Activated gamma-delta T cell treated with anti-CD3 and anti-CD28 coated beads, Interleukin-2, amount 50 U/mL, for 16 hours (primary cell): ENCODE measurements at places on chromosomes 12 and 14.
A peak's percentile ranks its signal among the peaks of the same experiment; 100 is the strongest.

DNA sequence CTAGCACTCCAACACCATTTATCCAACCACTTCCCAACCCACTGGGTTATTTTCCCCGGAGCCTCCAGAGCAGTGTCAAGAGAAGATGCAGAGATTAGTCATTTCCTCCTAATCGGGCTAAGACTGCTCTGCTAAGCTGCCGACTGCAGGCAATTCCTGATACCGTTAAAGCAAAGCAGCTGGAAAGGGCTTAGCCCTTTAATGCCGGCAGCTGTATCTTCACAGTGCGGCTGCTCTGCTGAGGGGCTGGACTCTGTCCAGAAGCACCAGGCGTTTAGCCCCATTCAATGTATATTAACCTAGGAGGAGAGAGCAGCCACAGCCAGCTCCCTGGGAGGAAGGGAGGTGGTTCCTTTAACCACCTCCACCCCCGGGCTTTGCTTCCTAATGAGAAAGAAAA is 11.1 kb downstream of the AQP6 start:
- no peak for DNase-seq

- DNase-seq: no peak
These were observed 121.9 kb downstream of the RFLNA start for GRCh38 chr12:124416516-124417395.

DNA sequence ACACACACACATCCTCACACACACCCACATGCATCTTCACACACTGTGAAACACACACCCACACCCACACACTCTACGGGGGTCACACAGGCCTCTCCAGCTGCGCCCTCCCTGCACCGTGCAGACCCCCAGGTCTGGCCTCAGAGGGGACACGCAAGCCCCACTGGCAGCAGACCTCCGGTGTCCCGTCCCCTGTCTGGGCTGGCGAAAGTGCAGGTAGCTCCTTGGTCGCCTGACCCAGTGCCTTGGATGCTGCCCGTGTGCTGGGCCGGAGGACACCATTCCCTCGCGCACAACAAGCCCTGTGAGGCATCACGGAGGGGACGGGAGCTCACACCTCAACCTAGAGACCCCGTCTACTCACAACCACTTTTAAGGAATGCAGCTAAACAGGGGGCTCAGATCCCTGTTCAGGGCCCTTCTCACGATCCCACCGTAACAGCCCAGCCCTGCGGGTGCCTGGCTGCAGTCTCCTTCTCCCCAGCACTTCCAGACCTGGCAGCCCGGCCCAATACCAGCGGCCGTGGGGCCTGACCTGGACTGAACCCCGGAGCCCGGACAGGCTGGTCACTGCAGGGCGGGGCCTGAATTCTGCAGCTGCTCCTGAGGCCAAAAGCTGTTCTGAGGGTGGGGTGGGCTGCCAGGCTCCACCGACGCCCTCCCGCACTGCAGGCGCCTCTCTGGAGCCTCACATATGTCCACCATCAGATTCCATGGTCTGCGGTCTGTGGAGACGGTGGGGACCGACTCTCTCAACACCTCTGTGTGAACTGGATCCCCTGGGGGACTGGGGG is 42.1 kb upstream of the FZD10 start:
- DNase-seq: no peak

DNA sequence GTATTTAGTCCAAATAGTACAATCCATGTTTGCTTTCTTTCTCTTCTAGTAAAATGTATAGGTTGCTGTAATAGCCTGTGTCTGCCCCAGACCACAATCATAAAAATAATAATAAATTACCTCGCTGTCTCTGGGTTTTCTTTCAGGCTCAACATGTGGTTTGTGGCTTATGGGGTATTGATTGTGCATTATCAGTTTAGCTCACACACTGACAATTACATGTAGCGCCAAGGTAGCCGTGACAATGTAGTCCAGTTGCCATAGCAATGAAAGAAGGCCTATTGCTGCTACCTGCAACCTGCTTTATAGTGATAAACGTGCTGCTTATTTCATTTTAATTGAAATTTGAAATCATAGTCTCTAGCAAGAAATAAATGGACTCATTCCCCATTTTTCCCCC is 1009.8 kb downstream of the NRXN3 start:
- no peak for DNase-seq

DNA sequence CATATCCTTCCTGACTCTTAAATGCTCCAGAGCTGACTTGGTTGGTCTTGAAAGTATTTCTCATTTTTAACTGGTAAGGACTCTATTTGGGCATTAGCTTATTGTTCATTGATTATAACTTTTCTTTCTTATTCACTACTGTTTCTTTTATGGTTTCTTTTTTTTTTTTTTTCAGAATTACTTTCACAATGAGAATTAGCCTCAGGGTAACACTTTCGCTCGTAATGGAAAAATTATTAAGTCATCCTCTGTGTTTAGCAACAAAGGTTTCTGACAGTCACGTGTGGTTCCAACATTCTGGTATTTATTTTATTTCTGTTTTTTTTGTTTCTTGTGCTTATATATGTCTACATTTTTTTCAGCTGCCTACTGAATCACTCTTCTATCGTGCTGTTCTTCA is 80.0 kb downstream of the METTL25 start:
- no peak for DNase-seq

GRCh38 chr14:45947830-45948229 is 694.8 kb upstream of the MIS18BP1 start:
- DNase-seq: no peak

GRCh38 chr14:67571275-67571990 is 28.6 kb downstream of the PIGH start:
- DNase-seq: peak; percentile 55

- DNase-seq: no peak
These were observed 63.8 kb downstream of the RAD52 start for GRCh38 chr12:885701-886100.

GRCh38 chr12:132449565-132450417 is 40.2 kb upstream of the FBRSL1 start:
- DNase-seq: no peak

GRCh38 chr14:94550041-94550440 is 11.2 kb upstream of the SERPINA4 start:
- DNase-seq: no peak

GRCh38 chr14:75198291-75198933 is 22.0 kb upstream of the TMED10 start:
- no peak for DNase-seq

GRCh38 chr12:81800298-81801148 is 41.4 kb upstream of the PPFIA2 start:
- DNase-seq: no peak

GRCh38 chr12:62044450-62045135 is 215.6 kb upstream of the USP15 start:
- DNase-seq: no peak

DNA sequence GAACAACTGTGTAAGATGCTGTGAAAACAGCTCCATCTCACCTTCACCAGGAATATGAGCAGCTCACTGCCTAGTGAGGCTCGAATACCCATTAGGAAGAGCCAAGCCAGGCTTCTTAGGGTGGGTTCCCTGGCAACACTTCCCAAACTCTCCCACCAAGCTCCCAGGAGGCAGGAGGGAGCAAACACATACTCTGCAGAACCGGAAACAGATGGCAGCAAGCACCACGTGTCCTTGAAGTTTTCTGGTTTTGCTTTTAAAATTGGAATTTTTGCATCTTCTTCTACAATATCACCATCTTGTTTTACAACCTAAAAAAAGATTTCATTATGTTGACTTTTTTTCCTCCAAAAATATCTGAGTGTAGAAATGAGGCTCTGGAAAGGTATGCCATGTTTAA is 186.7 kb downstream of the ZFP36L1 start:
- DNase-seq: no peak

DNA sequence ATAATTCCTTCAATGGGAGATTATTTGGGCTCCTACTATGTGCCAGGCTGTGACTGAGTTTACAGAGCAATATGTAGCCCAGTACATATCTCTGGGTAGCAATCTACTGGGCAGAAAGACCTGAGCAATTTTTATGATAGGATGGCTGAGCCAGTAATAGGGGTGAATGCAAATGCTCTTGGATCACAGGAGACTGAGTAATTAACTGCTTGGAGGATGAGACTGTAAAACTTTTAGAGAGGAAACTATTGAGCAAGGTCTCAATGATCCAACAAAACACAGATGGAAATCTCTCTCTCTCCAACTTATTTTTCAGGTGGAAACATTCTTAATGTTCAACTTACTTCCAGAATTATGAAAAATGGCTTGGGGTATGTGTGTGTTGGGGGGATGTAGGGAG is 402.2 kb downstream of the AEBP2 start:
- DNase-seq: no peak

- no peak for DNase-seq
These were observed 119.2 kb downstream of the AACS start for GRCh38 chr12:125184213-125184967.

- DNase-seq: no peak
These were observed 1003.6 kb downstream of the FSCB start for GRCh38 chr14:43503508-43503907.

GRCh38 chr12:103586132-103586531 is 941 bp upstream of the STAB2 start:
- no peak for DNase-seq
